ENCODE measurements at places on chromosomes 13 and 19.

DNA sequence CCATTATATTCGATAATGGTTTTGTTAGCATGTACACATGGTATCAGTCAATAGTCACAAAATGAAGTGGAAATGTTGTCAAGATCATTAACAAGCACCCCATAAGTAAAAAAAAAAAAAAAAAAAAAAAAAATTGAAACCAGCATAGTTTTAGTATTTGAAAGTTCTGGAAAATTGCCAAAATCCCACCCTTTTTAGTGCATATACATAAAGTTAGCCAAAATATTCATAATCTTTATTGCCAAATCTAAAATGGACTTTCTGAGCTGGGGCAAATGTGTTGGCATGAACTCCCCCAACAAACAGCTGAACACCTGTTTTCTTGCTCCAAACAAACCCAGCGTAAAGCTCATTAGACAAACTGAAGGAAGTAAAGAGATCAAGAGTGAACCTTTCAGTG, 73.9 kb downstream of the MZT1 start:
- DNase-seq: no peak

GRCh38 chr13:72208112-72208645, 341.2 kb upstream of the DACH1 start:
- DNase-seq: no peak

- DNase-seq: peak; percentile 93
Observed at GRCh38 chr19:1082165-1082927, 12.8 kb downstream of the POLR2E start.

DNA sequence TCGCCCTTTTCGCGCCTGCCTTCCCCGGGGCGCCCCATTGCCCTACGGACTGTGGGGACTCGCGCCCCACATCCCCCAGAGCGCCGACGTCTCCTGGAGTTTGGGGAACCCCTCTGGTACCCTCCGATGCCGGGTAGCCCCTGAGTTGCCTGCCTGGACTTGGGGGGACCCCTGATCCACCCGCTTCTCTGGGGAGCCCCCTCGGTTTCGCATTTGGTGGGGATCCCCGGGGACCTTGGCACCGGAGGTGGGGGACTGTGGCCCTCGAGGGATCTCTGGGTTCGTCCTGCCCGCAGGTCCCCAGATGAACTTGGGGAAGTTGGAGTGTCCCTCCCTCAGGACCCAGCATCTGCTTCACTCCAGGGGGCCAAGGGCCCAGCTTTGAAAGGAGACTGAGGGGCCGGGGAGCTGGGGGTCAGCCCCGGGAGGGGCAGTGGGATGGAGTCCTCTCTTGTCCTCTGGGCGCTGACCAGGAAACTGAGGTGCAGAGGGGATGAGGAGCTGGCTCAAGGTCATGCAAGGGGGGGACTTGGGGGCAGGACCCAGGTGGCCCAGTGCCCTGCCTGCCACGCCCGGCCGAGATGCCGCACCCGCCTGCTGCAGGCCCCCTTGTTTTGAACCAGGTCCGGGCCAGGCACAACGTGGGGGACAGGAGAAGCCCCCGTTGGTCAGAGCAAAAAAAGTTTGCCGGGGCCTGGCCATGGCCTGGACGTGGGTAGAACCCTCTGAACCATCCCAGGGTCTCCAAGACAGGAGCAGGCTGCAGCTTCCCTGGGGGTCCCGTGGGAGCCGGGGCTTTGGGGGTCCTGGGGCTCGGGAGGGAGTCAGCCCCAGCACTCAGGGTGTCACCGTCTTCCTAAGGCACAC, 1.0 kb downstream of the EFNA2 start:
- DNase-seq: no peak

DNA sequence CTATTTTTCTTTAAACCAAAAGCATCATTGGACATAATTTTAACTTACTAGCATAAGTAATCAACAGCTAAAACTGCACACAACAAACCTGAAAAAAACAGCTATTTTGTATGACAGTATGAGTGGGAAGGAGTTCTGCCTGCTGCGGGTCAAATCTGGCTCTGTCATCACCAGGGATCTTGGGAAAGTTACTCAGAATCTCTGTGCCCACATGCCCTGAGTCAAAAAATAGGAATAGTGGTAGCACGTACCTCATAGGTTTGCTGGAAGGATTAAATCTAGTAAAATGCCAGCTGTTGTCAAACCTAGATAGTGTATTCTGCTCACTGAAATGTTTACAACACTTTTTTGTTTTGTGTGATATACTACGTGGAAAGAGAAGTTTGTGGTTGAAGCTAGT, 1.1 kb downstream of the CLN5 start:
- DNase-seq: peak; percentile 83

DNA sequence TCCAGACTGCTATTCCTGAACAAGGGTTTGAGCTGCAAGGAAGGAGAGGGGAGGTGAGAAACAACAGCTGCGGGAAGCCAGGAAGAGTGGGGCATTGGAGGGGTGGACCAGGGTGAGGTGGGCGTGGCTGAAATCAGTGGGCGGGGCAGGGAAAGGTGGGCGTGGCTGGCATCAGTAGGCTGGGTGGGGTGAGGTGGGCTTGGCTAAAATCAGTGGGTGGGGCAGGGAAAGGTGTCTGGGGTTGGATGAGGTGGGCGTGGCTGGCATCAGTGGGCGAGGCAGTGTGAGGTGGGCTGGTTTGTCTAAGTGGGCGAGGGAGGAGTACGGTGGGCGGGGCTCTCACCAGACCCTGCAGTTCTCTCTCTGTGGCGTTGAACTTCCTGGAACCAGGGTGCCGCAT, 87.6 kb downstream of the MUC16 start:
- DNase-seq: no peak

DNA sequence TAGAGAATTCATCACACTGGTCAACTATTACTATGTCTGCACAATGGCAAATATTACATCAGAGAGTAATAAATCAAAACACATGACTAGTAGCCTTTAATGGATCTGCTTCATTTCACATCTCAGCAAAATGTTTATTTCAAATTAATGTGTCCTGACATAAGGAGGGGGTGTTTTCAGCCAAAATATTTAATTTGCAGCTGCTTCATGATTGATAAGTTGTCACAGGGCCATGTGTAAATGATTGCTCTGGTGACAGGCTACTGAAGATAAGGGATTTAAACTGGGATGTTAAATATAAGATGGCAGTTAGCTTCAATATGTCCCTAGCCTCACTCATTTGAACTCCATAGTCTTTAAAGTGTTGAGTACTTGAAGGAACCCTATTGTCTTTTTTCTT, 303.3 kb downstream of the OXGR1 start:
- DNase-seq: no peak

All from trophoblast cell (in vitro differentiated cells and primary cell).